ENCODE measurements at places on chromosomes 4 and X.

DNA sequence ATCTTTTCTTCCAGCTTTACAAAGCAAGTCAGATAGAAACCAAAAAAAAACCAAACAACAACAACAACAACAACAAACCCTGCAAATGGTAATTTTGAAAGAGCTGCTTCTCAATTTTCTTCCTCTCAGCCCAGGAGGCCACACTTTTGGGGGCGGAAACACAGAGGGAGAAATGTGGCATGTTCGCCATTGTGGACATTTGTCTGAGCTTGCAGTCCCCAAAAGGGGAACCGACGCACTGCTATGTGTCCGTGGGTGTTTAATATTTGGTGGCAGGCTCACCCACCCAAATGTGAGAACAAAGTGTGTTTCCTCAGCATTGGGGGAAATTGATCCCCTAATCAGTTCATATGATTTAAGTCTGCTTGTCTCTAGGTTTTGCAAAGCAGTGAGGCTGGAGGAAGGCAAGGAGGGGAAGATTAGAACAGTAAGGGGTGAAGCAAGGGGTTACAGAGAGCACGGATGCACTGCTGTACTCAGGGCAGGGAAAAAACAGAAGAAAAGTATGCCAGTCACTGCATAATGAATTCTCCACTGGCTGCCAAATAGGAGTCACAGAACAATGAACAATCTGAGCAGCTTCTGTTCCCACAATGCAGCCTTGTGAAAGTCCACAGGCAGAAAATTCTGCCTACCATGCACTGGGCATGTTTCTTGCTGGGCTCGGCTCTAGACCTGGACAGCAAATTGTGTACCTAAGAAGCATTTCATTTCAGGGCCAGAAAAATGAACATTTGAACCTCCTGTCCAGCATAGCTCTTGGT, 74.7 kb upstream of the GPM6B start:
- DNase-seq, result no peak

DNA sequence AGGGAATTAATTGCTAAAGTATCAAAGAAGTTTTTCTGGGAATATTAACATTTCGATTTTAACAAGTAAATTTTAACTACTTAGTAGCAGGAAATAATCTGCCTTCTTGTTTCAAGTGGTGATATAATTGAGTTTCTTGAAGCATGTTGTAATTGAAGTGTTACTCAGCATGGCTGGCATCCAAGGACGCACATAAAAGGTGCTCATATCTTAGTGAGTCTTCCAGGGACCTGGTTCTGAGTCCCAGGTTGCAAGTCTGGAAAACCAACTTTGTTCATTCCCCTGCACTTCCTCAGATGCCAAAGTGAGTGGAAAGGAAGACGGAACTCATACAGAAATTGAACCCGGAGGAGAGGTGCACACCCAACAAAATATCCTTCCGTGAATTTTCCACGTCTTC, 399.6 kb downstream of the NLGN4X start:
- DNase-seq, result no peak

GRCh38 chr4:85784348-85784747, 309.4 kb downstream of the ARHGAP24 start:
- DNase-seq, result no peak

DNA sequence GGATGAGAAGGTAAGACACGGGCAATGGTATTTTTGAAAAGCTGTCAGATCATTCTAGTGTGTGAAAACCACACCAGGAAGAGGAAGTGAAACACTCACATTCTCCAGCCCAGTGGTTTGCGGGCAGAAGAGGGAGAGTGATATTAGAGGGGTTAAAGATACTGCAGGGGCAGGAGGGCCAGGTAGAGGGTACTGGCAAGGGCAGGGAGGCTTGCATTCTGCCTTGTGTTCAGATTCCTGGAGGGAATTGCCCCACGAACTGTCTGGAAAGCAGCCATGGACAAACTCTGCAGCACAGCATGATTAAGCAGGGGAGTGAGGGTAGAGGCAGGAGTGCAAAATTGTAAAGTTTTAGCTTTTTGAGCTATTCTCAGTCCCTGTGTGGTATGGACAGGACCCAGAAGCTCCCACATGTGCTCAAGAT, 30.9 kb downstream of the NIPAL1 start:
- DNase-seq, result peak; percentile 67
